ENCODE measurements at places on chromosomes 7 and 10. TPM values are rescaled to one million over a fixed set of nuclear protein-coding genes. Genes with fewer than 3 reads are reported as not detected.

GRCh38 chr7:46047581-46047980 is 126.5 kb upstream of the IGFBP3 start:
- no peak for DNase-seq
- H3K27ac ChIP-seq: no peak overlapping the region
- no peaks in the 10 kb centered on the region for H3K4me1 ChIP-seq
- H3K27me3 ChIP-seq: no peaks in the 10 kb centered on the region
- H3K4me3 ChIP-seq: no peak overlapping the region

GRCh38 chr7:31642681-31643115 is 44.3 kb upstream of the PPP1R17 start:
- no peak for DNase-seq
- no peaks in the 10 kb centered on the region for H3K36me3 ChIP-seq
- no peak overlapping the region for H3K27ac ChIP-seq
- no peaks in the 10 kb centered on the region for H3K4me1 ChIP-seq

Gene ZC3HAV1
- 129 TPM for total RNA-seq

DNA sequence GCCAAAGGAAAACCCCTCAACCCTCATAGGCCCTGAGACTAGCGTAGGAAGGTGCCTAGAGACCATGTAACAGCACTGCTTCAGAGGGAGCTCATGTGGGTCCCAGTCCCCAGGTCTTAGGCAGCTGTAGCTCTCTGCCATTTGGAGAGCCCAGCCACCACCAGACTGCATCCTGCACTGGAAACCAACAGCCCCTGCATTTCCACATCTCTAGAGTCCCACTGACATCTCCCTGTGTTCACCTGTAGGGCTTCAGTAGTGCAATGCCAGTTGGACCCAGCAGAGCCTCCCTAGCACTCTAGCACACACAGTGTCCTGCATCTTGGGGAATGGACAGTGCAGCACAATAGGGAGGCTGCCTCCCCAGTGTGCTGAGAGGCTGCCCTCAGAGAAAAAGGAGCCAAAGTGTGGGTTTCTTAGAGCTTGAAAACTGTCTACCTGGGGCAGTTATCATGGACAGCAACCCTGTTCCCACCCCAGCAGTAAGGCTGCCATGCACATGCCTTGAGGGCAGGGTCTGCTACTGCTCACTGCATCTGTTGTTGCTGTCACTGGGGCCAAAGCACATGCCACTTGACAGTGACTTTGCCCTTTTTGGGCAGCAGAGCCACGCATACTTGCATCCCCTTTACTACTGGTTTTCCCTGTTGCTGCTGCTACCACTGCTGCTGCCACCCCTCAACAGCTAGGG is 46.7 kb upstream of the ANTXRL start:
- no peak overlapping the region for H3K4me3 ChIP-seq
- no peaks in the 10 kb centered on the region for H3K27me3 ChIP-seq
- no peaks in the 10 kb centered on the region for H3K36me3 ChIP-seq
- H3K27ac ChIP-seq: no peak overlapping the region
- no peak for DNase-seq

DNA sequence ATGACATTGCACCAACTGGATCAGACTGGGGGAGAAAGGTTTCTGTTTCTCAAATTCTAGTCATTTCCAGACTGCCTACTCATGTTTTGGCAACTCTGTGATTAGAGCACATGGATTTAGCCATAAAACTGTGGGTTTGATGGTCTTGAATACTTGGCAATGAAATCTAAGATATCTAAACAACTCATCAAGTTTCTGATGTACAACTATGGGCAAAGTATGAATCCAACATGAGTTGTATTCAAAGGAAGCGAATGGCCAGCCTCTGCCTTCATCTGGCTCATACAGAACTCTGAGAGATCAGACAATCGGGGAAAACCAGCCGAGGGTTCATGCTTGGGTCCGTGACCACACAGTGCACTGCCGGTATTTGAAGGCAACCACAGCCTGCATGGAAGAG is 144.3 kb downstream of the ADAM12 start:
- H3K27ac ChIP-seq: no peak overlapping the region
- H3K4me1 ChIP-seq: no peaks in the 10 kb centered on the region

Gene SEMA3C
- 12.2 TPM for total RNA-seq

Gene ADIRF
- not detected for total RNA-seq

Gene NSUN5
- 35.9 TPM for total RNA-seq

DNA sequence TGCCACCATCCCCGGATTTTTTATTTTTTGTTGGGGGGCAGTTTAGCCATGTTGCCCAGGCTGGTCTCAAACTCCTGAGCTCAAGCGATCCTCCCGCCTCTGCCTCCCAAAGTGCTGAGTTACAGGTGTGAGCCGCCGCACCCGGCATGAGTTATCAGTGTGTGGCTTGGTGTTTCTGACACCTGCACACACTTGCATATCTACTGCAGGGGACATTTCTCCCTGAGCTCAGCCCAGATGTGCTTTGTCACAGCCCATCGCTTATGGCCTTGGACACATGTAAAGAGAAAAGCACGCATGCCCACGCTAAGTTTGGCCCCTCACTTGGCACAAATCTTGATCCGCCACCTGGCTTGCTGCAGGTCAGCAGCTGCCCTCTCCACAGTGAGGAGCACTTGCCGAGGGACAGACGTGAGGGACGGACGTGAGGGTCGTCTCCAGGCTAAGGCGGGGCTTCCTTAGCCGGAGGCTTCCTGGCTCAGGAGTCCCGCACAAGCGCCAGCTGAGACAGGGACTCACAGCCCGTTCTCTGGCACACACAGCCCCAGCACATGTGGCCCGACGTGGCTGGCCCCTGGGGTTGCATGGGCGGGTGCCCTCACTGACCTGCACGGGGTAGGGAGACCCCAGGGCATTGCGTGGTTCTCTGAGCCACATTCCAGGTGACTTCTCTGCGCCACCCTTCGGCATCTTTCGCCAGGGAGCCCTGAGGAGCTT is 11.8 kb downstream of the CYP2W1 start:
- H3K27me3 ChIP-seq: no peaks in the 10 kb centered on the region
- H3K4me1 ChIP-seq: peaks cover 26% of the 10 kb centered on the region
- no peak overlapping the region for H3K4me3 ChIP-seq
- DNase-seq: no peak
